ENCODE measurements at places on chromosomes 4 and X.

GRCh38 chrX:119583431-119584059 lies 9.2 kb downstream of the UBE2A start:
- DNase-seq, result no peak

DNA sequence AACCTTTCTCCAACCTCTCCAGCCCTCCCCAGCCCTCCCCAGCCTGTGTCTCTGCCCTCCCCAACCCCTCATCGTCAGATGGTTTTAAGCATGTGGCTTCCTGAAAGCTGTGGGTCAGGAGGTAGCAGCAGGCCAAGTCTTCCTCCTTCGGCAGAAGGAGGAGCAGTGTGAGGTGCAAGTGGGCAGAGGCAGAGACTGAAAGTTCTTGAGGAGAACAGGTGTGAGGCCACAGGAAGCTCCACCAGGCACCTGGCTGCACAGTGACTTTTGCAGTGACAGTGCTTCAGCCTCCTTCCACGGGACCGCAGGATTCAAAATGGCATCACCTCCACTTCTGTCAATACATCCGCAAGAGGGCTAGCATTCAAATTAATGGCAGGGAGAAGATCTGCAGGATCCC lies 203.9 kb upstream of the LEF1 start:
- no peak for DNase-seq

GRCh38 chr4:8085491-8086117 lies 73.0 kb downstream of the ABLIM2 start:
- DNase-seq, result no peak

DNA sequence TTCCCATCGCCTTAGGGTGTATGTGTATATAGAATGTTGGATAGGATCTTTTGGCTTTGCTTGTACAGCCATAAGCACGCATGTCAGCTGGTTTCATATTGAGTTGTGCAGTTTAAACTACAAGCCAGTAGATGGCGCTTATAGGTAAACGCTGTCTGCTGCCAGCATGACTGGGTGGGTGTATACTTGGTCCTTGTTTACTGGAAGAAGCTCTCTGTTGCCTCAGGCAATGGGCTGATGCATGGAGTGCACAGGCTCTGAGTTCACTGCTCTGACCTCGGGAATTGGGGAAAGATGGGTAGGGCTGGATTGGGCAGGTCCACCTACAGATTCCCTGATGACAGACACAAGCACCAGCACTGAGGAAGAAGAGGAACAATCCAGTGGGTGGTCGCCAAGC lies 831.5 kb downstream of the STIM2 start:
- DNase-seq, result peak; percentile 15

- no peak for DNase-seq
Measured at GRCh38 chr4:6209921-6210320, 9.6 kb upstream of the JAKMIP1 start.

- no peak for DNase-seq
Measured at GRCh38 chr4:57100979-57101651, 9.1 kb downstream of the IGFBP7 start.
